Activated naive CD4-positive, alpha-beta T cell treated with anti-CD3 and anti-CD28 coated beads, Interleukin-2, amount 10 ng/mL, durations not matched to agents 7 days and 5 days (primary cell): ENCODE measurements at places on chromosomes 3 and 15.

- no peak for DNase-seq
Measured at GRCh38 chr3:135924506-135924905, 41.0 kb upstream of the PPP2R3A start.

DNA sequence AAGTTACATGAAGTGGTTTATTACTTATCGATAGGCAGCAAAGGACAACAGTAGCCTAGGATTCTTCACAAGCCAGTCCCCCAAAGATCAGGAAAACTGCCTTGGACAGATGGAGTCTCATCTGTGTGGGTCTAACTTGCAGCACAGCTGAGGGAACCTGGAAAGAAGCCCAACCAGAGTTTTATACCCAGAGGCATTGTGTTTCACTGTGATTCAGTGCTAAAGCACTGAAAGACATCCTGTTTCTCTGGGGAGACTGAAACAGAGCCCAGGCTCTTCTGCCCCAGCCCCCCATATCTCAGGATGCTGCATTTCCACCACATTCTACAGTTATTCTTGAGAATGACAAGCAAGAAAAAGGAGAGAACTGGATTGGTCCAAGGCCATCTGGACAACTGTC lies 48.2 kb upstream of the PYDC2 start:
- DNase-seq, result no peak

- no peak for DNase-seq
Measured at GRCh38 chr3:131713416-131714123, 210.8 kb upstream of the MRPL3 start.

GRCh38 chr3:28569357-28569756 lies 220.7 kb upstream of the AZI2 start:
- no peak for DNase-seq

- no peak for DNase-seq
Measured at GRCh38 chr3:13251166-13251903, 168.8 kb downstream of the NUP210 start.

- no peak for DNase-seq
Measured at GRCh38 chr15:43465100-43465499, 27.9 kb downstream of the TP53BP1 start.

DNA sequence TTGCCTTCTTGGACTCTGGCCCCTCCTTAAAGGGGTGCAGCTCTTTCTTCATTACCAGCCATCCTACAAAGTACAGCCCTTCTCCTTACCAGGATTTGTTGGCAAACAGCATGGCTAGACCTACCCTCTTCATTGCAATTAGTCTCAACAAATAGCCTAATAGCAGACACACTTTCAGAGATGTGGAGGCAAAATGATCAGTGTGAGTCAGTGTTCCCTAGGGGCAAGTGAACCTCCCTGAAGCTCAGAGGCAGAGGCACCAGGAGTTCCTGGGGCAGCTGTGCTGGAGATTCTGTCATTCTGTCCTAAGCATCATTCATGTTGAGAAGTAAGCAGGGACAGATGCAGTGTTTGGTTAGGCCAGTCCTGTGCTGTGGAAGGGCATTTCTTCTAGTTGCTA lies 14.6 kb upstream of the MECOM start:
- DNase-seq, result no peak

DNA sequence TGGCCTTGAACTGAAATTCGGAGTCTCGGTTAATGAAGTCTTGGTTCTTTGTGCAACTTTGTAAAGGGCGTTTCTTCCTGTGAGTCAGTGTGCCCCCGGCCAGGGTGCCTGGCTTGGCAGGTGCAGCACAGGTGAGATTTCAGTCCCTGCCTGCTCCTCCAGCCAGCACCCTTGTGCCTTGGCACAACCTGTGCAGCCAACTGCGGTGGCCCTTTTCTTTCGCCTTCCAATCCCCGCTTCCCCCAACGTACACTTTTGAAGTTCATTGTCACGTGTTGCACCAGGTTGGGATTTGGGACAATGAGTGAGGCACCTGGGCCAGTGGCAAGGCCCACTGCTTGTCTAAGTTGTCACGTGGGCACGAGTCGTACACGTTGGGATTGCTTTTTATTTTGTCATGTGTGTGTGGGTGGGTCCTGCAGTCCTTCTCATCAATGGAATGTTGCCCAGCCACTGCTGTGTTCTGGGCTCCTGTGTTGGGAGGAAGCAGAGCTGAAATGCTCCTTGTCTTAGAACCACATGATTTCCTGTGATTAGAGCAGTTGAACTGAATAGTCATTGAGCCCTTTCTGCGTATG lies 242.9 kb upstream of the BHLHE40 start:
- no peak for DNase-seq

- no peak for DNase-seq
Measured at GRCh38 chr3:99697250-99697649, 58.9 kb downstream of the COL8A1 start.

GRCh38 chr3:118987477-118987876 lies 47.2 kb downstream of the IGSF11 start:
- no peak for DNase-seq

GRCh38 chr15:81032355-81032754 lies 31.6 kb downstream of the TLNRD1 start:
- no peak for DNase-seq

GRCh38 chr15:64695561-64695992 lies 79.8 kb downstream of the RBPMS2 start:
- no peak for DNase-seq

DNA sequence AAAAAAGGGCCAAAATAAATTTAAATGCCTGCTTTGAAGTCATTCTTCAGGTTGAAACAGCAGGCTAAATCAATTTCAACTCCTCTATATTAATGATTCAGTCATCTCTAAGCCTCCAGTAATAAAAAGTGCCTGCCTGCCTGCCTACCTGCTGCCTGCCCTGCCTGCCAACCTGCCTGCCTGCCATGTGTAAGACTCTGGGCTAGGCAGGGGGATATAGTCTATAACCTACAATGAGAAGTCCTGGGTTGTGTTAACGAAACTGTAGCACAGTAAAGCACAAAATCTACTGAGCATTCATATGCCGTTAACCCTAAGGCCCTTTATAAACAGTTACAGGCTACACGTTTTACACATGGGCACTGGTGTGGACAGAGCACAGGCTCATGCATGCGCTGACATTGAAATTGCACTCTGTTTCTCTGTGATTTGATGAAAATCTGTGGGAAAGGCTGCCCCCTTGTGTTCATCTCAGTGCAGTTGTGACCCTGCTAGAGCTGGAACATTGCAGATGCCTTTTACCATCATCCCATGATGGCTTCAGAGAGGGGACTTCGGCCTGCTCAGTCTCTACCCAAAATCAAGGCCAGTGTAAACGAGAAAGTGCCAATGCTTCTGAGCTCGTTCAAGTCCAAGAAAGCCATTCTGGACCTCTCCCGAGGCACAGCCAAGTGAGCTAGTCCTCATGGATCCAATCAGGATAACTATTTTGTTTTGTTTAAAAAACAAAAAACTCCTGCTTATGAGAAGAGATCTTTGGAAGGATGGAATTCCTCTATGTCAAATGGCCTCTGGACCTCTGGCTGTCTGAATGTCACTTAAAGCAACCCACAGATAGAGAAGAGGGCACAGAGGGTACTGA lies 64.6 kb downstream of the EFL1 start:
- DNase-seq, result peak; percentile 74

GRCh38 chr15:31352911-31353811 lies 26.5 kb downstream of the KLF13 start:
- DNase-seq, result peak; percentile 62

DNA sequence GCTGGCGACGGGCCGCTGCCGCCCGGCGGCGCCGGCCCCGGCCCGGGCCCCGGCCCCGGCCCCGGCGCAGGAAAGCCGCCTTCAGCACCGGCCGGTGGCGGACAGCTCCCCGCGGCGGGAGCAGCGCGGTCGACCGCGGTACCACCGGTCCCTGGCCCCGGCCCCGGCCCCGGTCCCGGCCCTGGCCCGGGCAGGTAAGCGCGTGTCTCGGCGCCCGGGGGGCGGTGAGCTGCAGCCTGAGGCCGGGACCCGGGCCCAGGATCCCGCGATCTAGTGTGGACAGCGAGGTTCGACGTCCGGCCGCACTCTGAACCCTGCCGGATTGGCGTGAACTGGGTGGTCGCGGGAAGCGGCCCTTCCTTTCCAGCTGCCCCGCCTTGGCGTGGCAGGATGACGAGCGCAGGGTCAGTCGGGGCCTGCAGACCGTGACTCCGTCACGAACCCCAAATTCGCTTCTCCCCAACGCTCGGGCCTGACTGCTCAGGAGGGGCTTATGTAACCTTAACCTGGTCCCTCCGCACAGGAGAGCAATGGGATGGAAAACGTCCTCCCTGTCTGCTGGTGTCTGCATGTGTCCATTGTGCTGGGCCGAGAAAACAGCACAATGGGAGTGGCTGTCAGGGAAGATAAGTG lies 472 bp downstream of the BSN start:
- DNase-seq, result peak; percentile 70

- DNase-seq, result no peak
Measured at GRCh38 chr15:78565951-78566774, 843 bp downstream of the CHRNA5 start.
